Stimulated activated CD4-positive, alpha-beta T cell treated with anti-CD3 and anti-CD28 coated beads, TNF-alpha, amount 100 ng/mL, for 1 hour (primary cell): ENCODE measurements at places on chromosomes 5 and 9.

GRCh38 chr9:98375138-98375726 lies 119.8 kb upstream of the TBC1D2 start:
- no peak for DNase-seq

- no peak for DNase-seq
Measured at GRCh38 chr5:3818624-3819023, 223.0 kb downstream of the IRX1 start.

GRCh38 chr5:6261256-6261655 lies 117.1 kb downstream of the MED10 start:
- no peak for DNase-seq

GRCh38 chr5:175878021-175878420 lies 6.6 kb downstream of the CPLX2 start:
- no peak for DNase-seq

- no peak for DNase-seq
Measured at GRCh38 chr9:2055203-2055658, 40.1 kb downstream of the SMARCA2 start.

DNA sequence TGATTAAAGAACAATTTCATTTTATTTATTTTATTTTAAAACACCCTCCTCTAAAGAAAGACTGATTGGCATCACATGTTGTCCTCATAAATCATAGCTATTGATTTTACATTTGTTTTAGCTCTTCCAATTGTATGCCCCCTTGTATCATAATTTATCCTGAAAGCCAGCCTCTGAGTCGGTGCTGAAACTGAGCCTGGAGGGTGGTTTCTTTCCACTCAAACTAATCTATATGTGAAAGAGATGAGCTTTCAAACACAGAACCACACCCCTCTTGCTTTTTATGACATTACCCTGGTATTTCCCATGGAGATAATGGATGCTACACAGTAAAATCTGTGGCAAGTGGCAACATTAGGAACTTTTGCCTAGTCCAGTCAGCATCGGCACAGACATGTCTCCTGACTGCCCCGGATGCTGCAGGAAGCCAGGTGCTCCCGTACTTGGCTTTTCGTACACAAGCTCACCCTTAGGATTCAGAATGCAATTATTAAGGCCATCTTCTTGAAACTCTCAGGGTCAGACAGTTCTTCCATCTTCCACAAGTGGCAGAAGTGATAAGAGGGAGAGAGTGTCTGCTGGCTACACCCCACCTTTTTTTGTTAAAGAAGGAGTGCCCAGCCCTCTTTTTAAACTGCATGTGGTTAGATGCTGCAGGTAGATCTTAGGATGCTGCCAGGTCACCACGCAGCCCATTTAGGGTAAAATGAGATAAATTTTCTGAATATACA lies 91.1 kb downstream of the SNCAIP start:
- no peak for DNase-seq
